ENCODE measurements at places on chromosomes 11 and 22. TPM values are rescaled to one million over a fixed set of nuclear protein-coding genes. Genes with fewer than 3 reads are reported as not detected.

- DNase-seq, result peak; percentile 12
Observed at GRCh38 chr11:92308366-92308765, 83.7 kb downstream of the FAT3 start.

DNA sequence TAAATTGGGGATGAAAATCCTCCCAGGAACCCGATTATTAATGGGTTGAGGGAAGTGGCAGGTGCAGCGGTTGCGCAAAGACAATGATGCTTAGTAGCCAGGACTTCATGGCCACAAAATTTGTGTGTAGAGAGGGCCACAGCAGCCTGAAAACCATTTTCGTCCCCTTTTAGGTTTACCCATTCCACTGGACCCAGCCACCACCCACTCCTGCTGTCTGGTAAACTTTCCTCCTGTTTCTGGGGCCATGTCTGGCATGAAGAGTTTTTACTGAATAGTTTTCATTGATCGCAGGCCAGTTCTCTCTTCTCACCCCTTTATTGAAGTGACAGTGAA, 69.5 kb upstream of the SYT13 start:
- no peak for DNase-seq

- peak; percentile 74 for DNase-seq
Observed at GRCh38 chr22:25754527-25755202, 12.7 kb downstream of the MYO18B start.

GRCh38 chr11:126840201-126840886, 160.2 kb downstream of the KIRREL3 start:
- peak; percentile 25 for DNase-seq

Gene RGL4
- total RNA-seq, result not detected

Gene PIH1D2
- total RNA-seq, result 2.6 TPM
